ENCODE measurements at places on chromosomes 3 and 15.

- no peak for DNase-seq
Observed at GRCh38 chr15:85766001-85766831, 28.5 kb downstream of the KLHL25 start.

- DNase-seq, result no peak
Observed at GRCh38 chr3:69747511-69748258, 8.4 kb downstream of the MITF start.

- DNase-seq, result no peak
Observed at GRCh38 chr15:92231461-92231860, 162.2 kb upstream of the ST8SIA2 start.

GRCh38 chr3:138477801-138478200, 43.4 kb downstream of the ESYT3 start:
- no peak for DNase-seq

DNA sequence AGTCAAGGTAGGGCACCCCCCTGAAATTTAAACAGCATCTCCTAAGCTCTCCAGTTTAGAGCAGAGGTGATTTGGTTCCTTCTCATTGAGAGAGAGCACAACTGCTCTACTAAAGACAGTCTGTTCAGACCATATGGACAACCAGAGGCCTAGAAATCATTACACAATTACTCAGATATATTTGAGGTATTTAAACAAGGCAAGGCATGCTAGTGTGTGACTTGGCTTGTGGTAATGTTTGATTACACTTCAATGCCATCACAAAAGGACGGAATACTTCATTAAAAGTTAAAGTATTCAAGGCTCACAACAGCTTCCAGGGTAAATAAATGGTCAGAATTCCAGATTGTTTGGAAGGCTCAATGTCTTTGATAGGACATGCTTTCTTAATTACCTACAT, 110.2 kb downstream of the LRTM1 start:
- no peak for DNase-seq

- no peak for DNase-seq
Observed at GRCh38 chr3:119238363-119238762, 2.3 kb downstream of the B4GALT4 start.

Data from non-pigmented ciliary epithelial cell (primary cell).